KBM-7 (cell line): ENCODE measurements at places on chromosomes 13 and 19.
A peak's percentile ranks its signal among the peaks of the same experiment; 100 is the strongest.

DNA sequence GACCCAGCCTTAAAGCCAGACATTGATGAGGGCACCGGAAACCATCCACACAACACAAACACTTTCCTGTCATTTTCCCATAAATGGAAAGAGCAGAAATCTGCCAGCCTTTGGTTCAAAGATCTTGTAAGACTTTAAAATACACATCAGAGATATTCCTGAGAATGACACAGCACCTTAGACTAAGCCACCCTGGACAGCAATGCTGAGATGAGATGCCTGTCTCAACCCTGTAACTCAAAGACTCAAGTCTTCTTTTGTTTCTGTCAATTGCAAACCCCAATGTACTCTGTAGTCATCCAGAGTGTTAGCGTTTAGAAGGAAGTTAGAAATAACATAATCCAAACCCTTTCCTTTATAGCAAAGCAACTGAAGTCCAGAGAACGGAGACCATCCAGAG, 119.2 kb downstream of the CCNA1 start:
- DNase-seq, result no peak

GRCh38 chr13:32736648-32737047, 150.4 kb downstream of the PDS5B start:
- DNase-seq, result no peak

DNA sequence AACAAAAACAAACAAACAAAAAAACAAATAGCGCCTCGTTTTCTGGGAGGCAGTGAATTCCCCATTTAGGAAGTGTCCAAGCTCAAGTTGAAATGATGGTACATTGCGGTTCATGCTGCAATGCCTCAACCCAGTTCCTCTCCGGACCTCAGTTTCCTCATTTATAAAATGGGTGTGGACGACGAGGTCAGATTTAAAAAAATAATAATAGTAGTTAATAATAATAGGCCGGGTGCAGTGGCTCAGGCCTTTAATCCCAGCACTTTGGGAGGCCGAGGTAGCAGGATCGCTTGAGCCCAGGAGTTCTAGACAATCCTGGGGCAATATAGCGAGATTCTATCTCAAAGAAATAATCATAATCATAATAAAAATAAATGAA, 15.5 kb upstream of the ERCC1 start:
- DNase-seq, result no peak

DNA sequence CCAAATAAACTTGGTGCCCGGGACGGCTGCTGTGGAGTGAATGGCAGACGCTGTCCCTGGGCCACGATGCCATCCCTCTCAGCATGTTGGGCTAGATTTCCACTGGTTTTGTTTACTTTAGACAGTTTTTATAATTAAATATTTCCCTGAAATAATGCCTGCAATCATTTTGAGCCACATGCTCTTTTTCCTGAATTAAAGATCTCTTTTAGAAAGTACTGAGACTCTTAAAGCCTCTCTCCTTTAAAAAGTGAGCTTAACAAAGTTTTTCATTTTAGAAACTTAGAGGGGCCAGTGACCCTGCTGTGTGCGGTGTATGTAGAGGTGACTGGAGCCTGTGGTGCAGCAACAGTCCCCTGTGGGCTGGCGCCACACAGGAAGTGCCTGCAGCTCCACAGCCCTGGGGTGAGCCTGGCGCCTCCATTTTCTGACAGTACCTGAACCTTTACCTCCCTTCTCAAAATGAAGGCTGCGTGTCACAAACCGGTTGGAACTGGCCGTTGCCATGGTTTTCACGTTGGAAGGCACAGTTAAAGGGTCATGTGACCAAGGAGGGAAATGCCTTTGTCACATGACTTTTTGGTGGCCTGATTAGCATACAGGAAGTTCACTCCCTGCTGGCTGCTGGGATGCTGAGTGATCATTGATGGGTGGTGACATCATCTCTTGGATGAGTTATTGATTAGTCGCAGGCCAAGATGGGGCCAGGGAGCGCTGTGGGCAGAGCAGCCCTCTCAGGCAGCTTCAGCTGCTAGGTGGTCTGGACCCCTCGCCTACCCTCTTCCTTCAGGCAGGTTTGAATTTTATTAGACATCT, 26.3 kb downstream of the TSSK6 start:
- peak; percentile 95 for DNase-seq

- DNase-seq, result no peak
Observed at GRCh38 chr19:17242431-17243208, 3.1 kb downstream of the NR2F6 start.

DNA sequence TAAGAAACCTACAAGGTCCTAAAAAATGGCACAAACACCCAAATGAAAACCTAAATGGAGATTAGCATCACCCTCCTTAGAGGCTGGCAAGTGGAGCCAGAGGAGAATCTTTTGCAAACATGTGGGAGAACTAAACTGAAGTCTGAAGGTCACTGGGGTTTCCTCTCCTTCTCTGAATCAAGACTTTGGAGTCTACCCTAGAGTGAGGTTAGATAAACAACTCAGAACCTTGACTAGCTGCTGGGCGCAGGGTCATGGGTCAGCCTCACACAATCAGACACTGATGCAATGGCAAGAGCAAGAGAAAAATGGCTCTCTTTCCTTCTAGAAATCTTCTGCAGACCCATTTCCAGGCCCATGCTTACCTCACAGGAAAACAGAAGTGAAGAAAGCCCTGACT, 165.8 kb downstream of the KCTD12 start:
- no peak for DNase-seq

DNA sequence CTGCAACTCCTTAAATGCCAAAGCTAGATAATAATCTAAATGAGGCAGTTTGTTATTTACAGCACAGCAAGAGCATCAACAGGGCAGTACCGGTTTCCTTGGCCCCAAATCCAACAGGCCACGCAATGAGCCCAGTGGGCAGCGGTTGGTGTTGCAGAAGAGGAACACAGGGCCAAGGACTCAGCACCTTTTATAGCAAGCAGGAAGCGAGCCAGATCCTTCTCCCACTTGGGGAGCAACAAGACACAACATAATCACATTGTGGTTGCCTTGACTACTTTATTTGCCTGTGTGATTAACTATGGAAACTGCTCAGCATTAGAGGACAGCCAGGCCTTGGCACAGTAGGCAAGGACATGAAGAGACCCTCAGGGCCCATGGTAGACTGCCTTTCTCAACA, 67.1 kb upstream of the HTR2A start:
- DNase-seq, result no peak

GRCh38 chr13:76887076-76887563, 915 bp upstream of the KCTD12 start:
- DNase-seq, result no peak

GRCh38 chr19:795073-795611, 2.1 kb upstream of the PTBP1 start:
- DNase-seq, result no peak

GRCh38 chr13:109700176-109700575, 86.2 kb downstream of the IRS2 start:
- DNase-seq, result peak; percentile 98

GRCh38 chr19:49085868-49086232, 599 bp downstream of the SNRNP70 start:
- DNase-seq, result no peak

GRCh38 chr13:67935626-67936025, 705.5 kb upstream of the PCDH9 start:
- no peak for DNase-seq

GRCh38 chr19:913080-913748, at the start of gene R3HDM4:
Gene R3HDM4, minus strand, starts transcription at chr19:913219. Its CDS starts 62 bp downstream, at chr19:913157.
- no peak for DNase-seq

DNA sequence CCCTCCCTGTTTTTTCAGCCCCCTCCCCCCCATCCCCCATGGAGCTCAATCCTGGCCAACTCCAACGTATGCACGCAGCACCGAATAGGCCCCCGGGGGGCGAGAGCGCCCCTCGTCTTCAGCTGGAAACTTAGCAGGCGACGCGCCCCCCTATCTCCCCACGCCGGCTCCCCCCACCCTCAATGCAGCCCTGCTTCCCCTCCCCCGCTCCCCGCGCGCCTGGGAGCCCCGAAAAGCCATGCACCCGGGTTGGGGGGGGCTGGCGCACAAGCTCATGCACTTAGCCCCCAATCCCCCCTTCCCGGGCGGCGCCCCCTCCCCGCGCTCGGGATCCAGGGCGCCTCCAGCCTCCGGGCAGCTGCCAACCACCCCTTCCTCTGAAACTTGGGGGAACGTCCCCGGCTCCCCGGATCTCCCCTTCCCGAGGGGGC, 508 bp downstream of the ZBTB7A start:
- DNase-seq, result no peak

DNA sequence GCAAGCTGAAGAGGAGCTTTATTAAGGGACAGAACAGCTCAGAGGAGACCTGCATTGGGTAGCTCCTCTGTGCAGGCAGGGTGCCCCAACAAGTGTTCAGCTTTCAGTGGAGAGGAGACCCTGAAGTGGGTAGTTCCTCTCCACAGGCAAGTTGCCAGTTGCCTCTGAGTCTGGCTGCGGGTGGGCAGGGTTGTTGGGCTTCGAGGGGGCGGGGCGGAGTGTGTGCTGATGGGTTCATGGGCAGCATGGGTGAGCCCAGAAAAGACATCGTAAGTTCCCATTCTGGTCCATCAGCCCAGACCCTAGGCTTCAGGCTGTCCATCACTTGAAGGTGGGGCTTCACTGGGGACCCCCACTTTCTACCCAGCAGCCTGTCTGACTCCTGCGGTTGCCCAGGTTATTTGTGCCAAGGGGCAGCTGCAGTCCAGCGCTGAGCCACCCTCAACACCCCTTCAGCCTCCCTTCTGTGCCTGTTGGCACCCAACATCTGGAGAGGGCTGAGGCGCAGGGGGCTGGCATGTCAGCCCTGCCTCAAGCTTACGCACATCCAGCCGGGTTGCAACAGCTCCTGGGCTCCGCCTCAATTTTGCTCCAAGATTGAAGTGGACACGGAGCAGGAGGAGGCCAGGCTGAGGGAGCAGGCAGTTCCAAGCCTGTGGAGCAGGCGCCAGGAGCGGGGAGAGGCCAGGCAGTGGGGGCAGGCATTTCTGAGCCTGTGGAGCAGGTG, 350.5 kb upstream of the PCDH20 start:
- no peak for DNase-seq

DNA sequence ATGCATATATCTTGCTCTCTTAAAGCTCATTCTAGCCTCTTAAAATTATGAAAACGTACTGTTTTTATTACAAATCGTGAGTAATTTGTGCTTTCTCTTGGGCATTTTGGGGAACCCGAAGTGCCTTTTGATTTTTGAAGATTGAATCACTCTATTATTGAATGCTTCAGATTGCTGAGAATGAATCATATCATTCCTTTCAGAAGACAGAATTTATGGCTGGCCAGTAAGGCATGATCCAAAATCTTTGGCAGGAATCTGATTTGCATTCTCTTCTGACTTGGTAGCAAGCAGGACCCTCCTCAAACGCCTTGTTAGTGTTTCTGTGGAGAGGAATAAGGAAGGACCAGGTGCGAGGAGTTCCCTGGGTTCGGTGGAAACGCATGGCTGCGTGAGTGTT, 49.5 kb downstream of the STARD13 start:
- no peak for DNase-seq

DNA sequence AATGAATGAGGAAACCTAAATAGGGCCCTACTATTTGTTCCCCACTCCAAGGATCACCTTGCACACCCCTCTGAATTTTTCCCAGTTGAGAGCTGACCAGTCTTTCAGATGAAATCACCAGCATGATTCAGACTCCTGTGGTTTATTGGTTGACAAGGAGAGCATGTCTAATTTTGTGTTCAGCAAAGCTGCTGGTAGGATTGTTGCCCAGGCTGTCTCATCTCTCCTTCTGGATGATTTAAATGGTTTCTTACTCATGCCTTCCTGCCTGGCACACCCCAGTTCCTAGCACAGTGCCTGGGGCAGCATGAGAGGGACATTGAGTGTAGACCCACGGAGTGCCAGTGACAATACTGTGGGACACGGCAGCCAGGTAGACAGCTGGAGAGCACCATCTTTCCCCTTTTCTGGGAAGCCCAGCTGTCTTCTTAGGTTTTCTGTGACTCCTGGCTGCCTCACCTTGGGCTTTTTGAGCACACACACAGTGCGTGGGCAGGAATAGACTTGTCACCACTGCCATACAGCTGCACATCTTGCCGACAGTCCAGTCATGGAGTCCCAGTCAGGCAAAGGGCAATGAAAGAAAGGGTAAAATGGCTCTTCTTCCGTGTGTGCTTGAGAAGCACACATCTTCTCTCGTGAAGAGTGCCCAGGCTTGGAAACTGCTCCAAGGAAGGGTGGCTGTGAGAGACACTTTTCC, 12.3 kb downstream of the FGF9 start:
- DNase-seq, result no peak

DNA sequence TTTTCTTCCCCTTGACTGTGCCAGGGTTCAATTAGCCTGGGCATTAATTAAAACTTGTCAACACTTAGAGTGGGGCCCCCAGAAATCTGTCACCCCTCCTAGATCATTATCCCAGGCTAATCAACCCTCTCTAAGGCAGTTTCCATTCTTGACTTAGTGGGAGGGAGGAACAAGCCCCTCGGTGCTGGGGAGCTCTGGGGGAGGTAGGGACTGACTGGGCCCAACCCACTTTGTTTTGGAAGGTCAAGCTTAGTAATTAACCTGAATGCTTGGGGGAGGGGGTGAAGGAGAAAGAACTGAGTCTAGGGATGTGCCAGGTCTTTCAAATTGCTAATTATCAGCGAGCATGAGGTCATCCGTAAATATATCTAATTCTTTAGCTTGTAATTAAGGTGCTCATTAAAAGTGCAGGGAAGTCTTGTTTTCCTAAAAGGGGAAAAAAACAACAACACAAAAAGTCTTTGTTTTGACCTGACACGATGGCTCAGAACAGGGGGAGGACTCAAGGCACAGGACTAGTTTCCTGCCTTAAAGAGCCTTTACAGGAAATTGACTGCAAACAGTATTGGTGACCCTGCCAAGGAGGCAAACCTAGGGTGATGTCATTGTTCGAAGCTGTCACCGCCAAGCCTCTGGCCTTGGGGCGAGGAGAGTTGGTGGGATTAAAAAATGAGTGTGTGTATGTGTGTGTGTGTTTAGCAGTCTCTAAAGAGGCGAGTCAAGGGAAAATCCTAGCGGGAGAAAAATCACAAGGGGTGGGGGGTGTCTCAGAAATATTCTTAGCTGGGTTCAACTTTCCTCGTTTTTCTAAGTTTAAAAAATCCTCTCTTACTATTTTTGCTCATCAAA, 19.4 kb downstream of the ACTN4 start:
- peak; percentile 66 for DNase-seq

DNA sequence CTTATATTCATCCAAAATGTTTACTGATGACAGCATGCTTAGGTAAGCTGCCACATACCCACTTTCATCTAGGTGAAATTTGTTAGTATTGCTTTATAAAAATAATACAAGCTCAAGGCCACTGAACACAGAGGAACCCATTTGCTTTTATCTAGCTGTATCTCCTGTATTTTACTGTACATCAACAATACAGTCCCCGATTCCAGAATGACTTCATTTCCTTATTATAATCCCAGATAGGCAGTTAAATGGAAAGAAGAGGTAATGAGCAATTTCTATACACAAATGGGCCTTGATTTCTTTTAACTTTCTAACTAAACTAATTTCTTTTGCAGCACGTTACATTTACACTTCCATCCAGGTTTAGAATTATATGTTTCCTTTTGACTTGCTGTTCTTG, 86.2 kb downstream of the SHISA2 start:
- DNase-seq, result no peak

- no peak for DNase-seq
Observed at GRCh38 chr19:13795595-13796300, 505 bp downstream of the ZSWIM4 start.
